ENCODE measurements at places on chromosomes 2 and 18.
A peak's percentile ranks its signal among the peaks of the same experiment; 100 is the strongest.

- no peak for DNase-seq
Measured at GRCh38 chr2:241535871-241536655, 22.5 kb upstream of the BOK start.

DNA sequence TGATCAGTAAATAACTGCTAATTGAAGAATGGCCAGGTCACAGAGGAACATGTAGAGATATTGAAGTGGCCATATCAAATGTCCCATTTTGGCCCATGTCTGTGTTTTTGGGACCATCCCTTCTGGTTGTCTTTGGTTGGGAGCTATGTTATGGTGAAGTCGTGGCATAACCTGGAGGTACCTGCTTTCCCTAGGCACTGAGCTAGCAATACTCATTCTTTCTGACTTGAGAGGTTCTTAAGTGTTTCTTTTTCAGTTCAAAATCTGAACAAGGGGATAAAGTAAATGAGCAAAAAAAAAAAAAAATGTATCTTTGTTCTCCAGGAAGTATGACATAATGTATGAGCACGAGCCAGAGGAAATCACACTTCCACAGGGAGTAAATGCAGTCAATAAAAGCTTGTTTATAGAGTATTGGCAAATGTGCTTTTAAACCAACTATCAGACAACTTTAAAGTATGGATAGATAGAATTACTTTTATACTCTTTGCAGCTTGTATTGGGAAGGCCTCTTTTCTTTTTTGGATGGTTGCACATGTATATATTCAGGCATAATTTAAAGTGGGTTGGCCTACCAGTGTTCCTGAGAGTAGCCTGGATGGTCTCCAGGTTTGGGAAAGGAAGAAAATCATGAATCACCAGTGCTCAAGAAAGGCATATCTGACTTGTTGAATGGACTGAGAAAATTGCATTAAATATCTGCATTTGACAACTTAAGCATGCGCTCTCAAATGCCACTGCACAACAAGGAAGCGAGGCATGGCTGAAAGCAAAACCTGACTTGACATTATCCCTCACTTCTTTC, 125.0 kb downstream of the SPHKAP start:
- no peak for DNase-seq

- no peak for DNase-seq
Measured at GRCh38 chr18:76126327-76126726, 368.7 kb downstream of the ZNF516 start.

- DNase-seq = no peak
Measured at GRCh38 chr2:134370655-134371445, 117.0 kb downstream of the MGAT5 start.

GRCh38 chr2:671072-671471, 6.1 kb downstream of the TMEM18 start:
- no peak for DNase-seq

DNA sequence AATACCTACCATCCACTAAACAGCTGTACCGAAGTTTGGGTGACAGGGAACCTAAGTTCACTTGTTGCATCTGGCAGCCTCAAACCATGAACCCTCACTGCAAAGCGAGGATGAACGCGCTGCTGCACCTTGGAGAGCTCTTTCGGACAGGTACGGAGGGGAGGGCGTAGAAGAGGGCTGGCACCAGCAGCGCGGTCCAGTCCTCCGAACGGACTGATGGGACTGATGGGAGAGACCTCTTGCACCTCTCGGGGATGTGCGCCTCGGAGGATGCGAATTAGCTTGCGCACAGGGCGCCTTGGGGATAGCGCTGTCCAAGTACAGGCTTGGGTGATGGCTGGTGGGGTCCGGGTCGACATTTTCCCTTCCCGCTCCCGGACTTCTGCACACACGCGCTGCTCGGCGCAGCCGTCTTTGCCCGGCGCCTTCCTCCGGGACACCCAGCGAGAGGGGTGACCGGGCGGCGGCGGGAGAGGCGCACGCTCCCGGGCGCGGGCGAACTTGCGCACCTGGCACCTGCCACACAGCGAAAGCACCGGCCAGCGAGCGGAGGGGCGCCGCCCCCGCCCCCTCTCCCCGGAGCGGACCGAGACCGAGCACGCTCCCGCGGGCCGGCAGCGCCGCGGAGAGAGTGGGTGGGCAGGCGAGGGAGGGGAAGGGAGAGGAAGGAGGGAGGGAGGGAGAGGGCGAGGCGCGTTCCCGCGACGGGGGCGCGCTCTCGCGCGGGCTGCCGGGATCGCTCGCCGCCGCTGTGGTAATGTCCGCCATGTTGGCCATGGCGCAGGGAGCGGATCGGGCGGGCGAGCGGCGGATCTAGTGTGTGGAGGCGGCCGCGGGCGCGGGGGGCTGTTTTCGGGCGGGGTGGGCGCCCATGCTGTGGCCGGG, at the start of gene EPC2:
Gene EPC2, plus strand, starts transcription at position 754 of the 885 bp plus-strand sequence. CDS start 267 bp downstream, outside the sequence.
- peak; percentile 82 for DNase-seq

DNA sequence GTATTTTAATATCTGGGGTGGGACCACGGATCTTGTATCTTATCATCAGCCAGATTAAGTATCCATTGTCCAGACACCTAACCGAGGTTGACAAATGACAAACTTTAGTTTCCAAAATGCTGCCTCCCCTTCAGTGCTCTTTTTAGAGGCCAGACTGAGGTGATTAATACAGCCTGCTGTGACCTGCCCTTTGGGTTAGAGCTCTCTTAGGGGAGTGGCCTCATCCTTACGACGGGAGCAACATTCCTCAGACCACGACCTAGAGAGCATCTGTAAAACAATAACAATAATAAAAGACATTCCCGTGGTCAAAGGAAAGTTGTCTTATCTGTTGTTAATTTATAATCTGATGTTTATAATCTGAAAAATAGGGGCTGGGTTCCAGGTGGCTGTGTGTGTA, 405.3 kb downstream of the LPIN1 start:
- no peak for DNase-seq

- no peak for DNase-seq
Measured at GRCh38 chr2:176081837-176082524, 1.8 kb downstream of the EVX2 start.

GRCh38 chr2:231671270-231672050, 36.9 kb upstream of the PTMA start:
- DNase-seq = no peak

GRCh38 chr2:5394223-5394622, 298.0 kb upstream of the SOX11 start:
- DNase-seq = no peak

All from HEK293T (cell line).